ENCODE measurements at places on chromosomes 4 and X.

- no peak for DNase-seq
These were observed 8.0 kb downstream of the RPL34 start for GRCh38 chr4:108628411-108628810.

- no peak for DNase-seq
These were observed 15.2 kb upstream of the CLOCK start for GRCh38 chr4:55561889-55562288.

DNA sequence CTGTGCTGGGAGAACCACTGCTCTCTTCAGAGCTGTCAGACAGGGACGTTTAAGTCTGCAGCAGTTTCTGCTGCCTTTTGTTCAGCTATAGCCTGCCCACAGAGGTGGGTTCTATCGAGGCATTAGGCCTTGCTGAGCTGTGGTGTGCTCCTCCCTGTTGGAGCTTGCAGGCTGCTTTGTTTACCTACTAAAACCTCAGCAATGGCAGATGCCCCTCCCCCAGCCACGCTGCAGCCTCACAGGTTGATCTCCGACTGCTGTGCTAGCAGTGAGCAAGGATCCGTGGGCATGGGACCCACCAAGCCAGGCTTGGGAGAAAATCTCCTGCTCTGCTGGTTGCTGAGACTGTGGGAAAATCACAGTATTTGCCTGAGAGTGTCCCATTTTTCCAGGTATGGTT lies 133.8 kb upstream of the UBQLN2 start:
- DNase-seq = no peak

- DNase-seq = no peak
These were observed 161.3 kb downstream of the KIT start for GRCh38 chr4:54819034-54819433.

- no peak for DNase-seq
These were observed 445.5 kb upstream of the NDST3 start for GRCh38 chr4:117588771-117589170.

GRCh38 chr4:2415881-2416563 lies 2.4 kb downstream of the ZFYVE28 start:
- DNase-seq = no peak

DNA sequence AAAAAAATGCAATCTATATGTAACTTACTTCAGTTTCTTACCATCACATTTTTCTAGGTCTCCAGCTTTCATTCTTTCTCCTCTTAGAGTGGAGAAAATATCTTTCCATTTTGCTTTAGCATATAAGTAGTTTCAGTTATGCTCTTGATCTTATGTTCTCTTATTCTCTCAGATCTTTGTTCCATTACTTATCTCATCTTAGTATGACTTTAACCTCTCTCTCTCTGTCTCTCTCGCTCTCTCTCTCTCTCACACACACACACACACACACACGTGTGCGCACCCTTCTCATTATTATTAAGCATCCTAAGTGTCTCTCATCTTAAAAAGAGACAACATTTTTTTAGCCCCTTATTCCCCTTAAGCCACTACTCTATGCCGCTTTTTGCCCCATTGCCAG lies 92.8 kb downstream of the FAAH2 start:
- no peak for DNase-seq

- DNase-seq = peak; percentile 1
These were observed 553 bp upstream of the MED28 start for GRCh38 chr4:17613761-17614415.

DNA sequence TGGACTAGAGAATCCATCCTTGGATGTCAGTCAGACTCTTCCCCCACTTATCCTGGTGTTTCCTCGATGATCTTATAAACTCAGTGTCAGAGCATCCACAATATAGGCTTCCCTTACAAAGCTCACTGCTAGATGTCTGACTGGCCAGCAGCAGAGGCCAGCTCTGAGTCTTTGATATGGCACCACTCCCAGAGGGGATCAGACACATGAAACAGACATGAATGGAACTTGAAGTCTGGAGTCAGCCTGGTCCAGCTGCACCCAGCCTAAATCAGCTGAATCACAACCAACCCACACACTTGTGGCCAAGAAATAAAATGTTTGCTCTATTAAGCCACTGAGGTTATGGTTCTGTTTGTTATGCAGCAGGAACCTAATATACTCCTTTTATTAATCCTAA lies 129.6 kb upstream of the MED14 start:
- no peak for DNase-seq

GRCh38 chr4:175413561-175413960 lies 398.5 kb downstream of the GPM6A start:
- no peak for DNase-seq

DNA sequence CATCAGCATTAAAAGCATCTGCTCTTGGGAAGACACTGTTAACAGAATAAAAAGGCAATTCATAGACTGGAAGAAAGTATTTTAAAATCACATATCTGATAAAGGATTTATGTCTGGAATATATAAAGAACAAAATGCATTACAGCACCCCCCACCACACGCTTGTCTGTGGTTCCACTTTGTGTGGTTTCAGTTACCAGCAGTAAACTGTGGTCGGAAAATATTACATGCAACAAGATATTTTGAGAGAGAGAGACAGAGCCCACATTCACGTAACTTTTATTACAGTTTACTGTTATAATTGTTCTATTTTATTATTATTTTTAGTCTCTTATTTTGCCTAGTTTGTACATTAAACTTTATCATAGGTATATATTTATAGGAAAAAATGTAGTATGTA lies 21.2 kb upstream of the PDE6B start:
- DNase-seq = no peak

DNA sequence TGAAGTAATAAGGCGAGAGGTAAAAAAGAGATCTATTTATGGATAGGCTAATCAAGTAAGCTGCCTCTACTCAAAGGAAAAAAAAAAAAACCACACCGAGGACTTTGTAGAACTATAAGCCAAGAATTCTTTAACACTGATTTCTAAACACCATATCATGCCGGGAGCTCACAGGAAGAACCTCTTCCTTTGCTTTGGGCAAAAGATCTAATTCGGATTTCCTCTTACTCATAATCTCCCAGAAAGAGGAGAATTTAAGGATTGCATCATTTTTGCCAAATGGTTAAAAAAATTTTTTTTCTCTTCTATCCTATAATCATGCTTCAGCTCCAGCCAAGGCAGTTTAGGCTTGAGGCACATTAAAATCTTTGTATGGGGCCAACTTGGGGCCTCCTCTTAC lies 95.5 kb downstream of the ZNF827 start:
- no peak for DNase-seq

DNA sequence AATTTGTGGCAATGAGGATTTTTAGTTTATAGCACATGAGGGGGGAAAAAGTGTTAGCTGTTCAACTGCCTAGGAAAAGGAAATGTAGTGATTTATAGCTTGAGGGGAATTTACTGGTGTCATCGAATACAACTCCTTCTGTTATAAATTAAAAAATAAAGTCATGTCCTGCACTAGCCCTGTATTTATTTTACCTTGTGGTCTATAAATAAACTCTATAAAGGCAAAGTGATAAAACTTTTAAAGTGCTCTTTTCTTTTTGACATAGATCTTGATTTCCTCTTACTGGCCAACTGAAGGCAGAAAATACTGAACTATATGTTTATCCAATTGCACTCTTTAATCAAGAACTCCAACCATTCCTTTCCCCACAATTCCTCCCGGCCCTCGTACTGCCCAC lies 672.1 kb upstream of the SLIT2 start:
- no peak for DNase-seq

DNA sequence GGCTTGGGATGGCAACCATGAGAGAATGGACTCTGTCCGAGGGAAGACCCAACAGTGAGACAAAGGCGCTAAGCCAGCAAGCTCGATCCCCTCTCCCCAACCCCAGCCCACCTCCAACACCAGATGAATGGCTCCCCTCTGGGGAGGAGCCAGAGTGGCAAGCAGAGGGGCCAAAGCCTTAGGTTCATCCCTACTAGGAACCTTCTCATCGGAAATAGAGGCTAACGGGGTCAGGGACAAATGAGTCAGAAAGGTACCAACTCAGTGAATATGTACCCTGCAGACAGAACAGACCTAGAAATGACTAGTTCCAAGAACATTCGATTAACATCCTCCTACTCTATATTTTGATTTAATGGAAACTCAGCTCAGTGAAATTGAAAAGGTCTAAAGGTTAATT lies 73.9 kb downstream of the NSG1 start:
- no peak for DNase-seq

- no peak for DNase-seq
These were observed 8.2 kb downstream of the ABLIM2 start for GRCh38 chr4:8150152-8151090.

GRCh38 chr4:185886832-185887524 lies 75.0 kb upstream of the SORBS2 start:
- DNase-seq = no peak

DNA sequence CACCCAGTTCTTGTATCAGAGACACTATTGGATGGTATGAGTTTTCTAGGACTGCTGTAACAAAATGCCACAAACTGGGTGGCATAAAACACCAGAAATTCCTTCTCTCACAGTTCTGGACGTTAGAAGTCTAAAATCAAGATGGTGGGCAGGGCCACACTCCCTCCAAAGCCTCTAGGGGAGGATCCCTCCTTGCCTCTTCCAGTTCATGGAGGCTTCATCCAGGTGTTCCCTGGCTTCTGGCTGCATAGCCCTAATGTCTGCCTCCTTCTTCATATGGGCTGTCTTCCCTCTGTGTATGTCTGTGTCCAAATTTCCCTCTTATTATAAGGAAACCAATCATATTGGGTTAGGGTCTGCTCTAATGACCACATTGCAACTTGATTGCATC lies 38.4 kb upstream of the RASL11B start:
- no peak for DNase-seq

DNA sequence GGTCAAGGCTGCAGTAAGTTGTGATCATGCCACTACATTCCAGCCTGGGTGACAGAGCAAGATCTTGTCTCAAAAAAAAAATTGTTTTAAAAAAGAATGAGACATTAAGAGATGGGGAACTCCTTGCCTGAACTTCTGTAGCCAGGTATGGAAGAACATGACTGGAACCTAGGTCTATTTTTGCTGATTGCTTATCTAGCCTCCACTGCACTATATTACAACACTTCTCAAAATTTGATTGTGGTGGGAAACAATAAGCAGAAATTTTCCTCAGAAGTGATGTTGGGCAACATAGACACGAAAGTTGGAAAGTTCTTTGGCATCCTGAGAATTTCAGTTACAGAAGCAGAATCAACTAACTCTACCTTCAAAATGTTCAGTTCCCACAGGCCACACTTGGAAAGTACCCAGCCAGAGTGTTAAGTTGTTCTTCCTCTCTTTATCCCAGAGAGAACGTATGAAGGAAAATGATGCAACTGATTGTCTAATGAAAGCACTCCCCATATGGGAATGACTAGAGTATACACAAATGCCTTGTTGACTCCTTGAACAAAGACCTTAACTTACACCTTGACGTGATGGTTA lies 50.0 kb downstream of the LUZP4 start:
- DNase-seq = no peak

DNA sequence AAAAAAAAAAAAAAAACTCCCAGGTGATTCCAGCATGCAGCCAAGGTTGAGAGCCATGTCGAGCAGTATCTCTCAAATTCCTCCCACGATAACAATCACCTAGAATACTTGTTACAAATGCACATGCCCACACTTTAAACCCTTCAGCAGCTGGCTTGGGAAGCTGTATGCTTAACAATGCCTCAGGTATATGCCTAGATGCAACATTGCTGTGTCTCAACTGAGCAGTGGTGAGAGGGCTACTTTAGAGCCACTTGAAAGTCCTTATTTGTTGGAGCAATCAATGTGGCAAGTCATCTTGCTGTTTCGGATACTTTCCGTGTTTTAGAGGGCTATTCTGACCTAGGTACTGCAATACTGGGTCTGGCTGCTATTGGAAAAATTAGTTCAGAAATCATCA lies 487.4 kb downstream of the INPP4B start:
- no peak for DNase-seq

GRCh38 chrX:74009041-74009440 lies 294.9 kb upstream of the ZCCHC13 start:
- DNase-seq = no peak

DNA sequence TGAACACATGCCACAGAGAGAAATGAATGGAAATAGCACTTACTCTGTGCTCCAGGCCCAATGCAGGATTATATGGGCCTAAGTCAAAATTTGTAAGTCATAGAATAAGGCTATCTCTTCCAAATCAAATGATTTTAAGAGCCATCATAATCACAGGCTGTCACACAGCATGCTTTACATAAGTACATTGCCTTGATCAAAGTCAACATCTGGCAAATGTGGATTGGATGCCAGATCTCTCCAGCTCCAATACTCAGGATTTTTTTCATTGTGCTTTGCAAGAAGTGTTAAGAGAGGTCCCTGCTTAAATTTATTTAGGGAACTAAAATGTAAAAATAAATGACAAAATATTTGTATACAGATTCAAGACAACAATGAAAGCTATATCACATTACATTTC lies 299.9 kb downstream of the PRDM5 start:
- DNase-seq = no peak

DNA sequence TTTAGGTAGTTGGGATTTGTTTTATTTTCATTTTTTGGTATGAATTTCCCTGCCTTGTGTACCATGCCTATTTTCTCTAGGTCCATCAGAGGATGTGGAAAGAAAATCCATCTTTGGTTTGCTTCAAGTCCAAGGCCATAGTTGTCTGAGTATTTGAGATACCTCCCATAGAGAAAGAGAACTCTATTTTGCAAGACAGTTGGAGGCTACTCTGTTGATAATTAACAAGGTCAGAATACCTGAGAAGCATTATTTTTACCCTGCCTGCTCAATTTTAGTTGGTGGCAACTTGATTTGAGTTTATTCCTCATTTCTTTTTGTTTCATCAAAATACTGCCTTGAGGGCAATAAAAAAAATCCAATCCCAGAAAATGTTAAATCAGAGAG lies 30.8 kb downstream of the BMP3 start:
- no peak for DNase-seq

- DNase-seq = no peak
These were observed 24.5 kb downstream of the IL15 start for GRCh38 chr4:141660880-141661279.

GRCh38 chr4:972651-973424 lies 531 bp downstream of the DGKQ start:
- peak; percentile 25 for DNase-seq

DNA sequence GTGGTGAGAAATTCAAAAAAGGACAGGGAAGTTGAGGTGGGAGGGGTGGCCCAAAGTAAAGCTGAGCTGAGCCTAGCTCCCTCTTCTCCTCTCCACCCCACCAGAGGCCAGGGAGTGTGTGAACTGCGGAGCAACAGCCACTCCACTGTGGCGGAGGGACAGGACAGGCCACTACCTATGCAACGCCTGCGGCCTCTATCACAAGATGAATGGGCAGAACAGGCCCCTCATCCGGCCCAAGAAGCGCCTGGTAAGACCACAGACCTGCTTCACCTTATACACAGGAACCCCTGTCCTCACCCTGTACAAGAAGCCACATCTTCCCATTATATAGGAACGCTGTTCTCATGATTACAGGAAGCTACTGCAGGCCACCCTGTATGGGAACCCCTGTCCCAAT lies 5.8 kb downstream of the GATA1 start:
- DNase-seq = no peak

Measured in activated CD8-positive, alpha-beta memory T cell treated with anti-CD3 and anti-CD28 coated beads for 1 hour (primary cell).